Neural cell (in vitro differentiated cells): ENCODE measurements at places on chromosomes 7 and 10. TPM values are rescaled to one million over a fixed set of nuclear protein-coding genes. Genes with fewer than 3 reads are reported as not detected.

MCMBP gene
- polyA plus RNA-seq = 58.0 and 60.4 TPM in 2 replicates

NUTM2D gene
- 8.2 and 8.3 TPM in 2 replicates for polyA plus RNA-seq

ZP3 gene
- polyA plus RNA-seq = not detected in 2 replicates

PRKCQ gene
- polyA plus RNA-seq = 0.26 and 0.61 TPM in 2 replicates

RHEB gene
- polyA plus RNA-seq = 229 and 289 TPM in 2 replicates

OR2A12 gene
- polyA plus RNA-seq = not detected in 2 replicates

ADAMTS14 gene
- 0.04 TPM in 1 of 2 replicates, not detected in the other for polyA plus RNA-seq

GPRIN2 gene
- 7.1 and 10.5 TPM in 2 replicates for polyA plus RNA-seq

PNLIPRP3 gene
- polyA plus RNA-seq = not detected in 2 replicates

TMEM139 gene
- polyA plus RNA-seq = not detected in 2 replicates

FOXI2 gene
- polyA plus RNA-seq = not detected in 2 replicates

MRLN gene
- polyA plus RNA-seq = not detected in 2 replicates

PDZD7 gene
- 1.5 and 2.6 TPM in 2 replicates for polyA plus RNA-seq

PARP12 gene
- 0.44 TPM in 1 of 2 replicates, not detected in the other for polyA plus RNA-seq

MMP21 gene
- polyA plus RNA-seq = not detected in 2 replicates

INSYN2A gene
- polyA plus RNA-seq = 3.7 and 4.2 TPM in 2 replicates

IFT22 gene
- 50.9 TPM in 2 replicates for polyA plus RNA-seq

GDF2 gene
- not detected in 2 replicates for polyA plus RNA-seq

NRG3 gene
- polyA plus RNA-seq = 12.7 and 14.0 TPM in 2 replicates

NRCAM gene
- 81.1 and 90.9 TPM in 2 replicates for polyA plus RNA-seq

MSMB gene
- not detected in 2 replicates for polyA plus RNA-seq

STOX1 gene
- polyA plus RNA-seq = 1.2 and 2.3 TPM in 2 replicates

CEP55 gene
- polyA plus RNA-seq = 0.16 and 0.67 TPM in 2 replicates

BEND7 gene
- polyA plus RNA-seq = 4.5 and 5.1 TPM in 2 replicates

IFIT1B gene
- not detected in 2 replicates for polyA plus RNA-seq

SYT15B gene
- not detected in 2 replicates for polyA plus RNA-seq

ACTL6B gene
- polyA plus RNA-seq = 339 and 389 TPM in 2 replicates

SMARCD3 gene
- polyA plus RNA-seq = 199 and 216 TPM in 2 replicates

ASAH2 gene
- polyA plus RNA-seq = 4.3 and 20.8 TPM in 2 replicates

COBL gene
- 0.10 and 0.12 TPM in 2 replicates for polyA plus RNA-seq

C1GALT1 gene
- 13.9 and 25.0 TPM in 2 replicates for polyA plus RNA-seq

LHFPL3 gene
- polyA plus RNA-seq = 3.5 and 5.6 TPM in 2 replicates

KMT2E gene
- polyA plus RNA-seq = 78.4 and 91.8 TPM in 2 replicates

ITGB8 gene
- polyA plus RNA-seq = 11.2 and 12.2 TPM in 2 replicates

ERVW-1 gene
- not detected in 2 replicates for polyA plus RNA-seq

COL28A1 gene
- polyA plus RNA-seq = 1.0 and 1.4 TPM in 2 replicates

ICA1 gene
- 18.6 and 24.2 TPM in 2 replicates for polyA plus RNA-seq

METTL27 gene
- 1.8 and 2.4 TPM in 2 replicates for polyA plus RNA-seq

RNF32 gene
- 1.8 and 2.6 TPM in 2 replicates for polyA plus RNA-seq

SPDYE2 gene
- polyA plus RNA-seq = not detected in 2 replicates

SAMD9L gene
- 0.10 TPM in 1 of 2 replicates, not detected in the other for polyA plus RNA-seq
